Stimulated activated CD8-positive, alpha-beta memory T cell treated with anti-CD3 and anti-CD28 coated beads, Interleukin-4, amount 100 ng/mL, for 4 hours (primary cell): ENCODE measurements at places on chromosomes 4 and X.

DNA sequence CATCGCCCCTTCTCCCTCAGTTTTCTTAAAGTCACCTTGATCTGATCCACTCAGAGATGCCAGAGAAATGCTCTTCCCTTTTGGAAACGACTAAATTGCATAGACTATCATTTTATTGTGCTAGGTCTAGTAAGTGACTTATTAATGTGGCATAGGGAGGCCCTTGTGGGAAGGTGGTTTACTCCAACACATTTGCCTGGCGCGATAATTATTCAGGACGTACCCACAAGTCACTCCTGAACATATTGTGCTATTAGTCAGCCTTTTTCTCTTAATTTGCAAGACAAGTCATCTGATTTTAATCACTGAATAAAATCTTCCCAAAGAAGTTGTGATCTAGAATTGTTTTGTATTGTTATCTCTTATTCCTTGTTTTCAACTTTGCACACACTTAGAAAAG lies 7.6 kb downstream of the ENPEP start:
- no peak for DNase-seq

DNA sequence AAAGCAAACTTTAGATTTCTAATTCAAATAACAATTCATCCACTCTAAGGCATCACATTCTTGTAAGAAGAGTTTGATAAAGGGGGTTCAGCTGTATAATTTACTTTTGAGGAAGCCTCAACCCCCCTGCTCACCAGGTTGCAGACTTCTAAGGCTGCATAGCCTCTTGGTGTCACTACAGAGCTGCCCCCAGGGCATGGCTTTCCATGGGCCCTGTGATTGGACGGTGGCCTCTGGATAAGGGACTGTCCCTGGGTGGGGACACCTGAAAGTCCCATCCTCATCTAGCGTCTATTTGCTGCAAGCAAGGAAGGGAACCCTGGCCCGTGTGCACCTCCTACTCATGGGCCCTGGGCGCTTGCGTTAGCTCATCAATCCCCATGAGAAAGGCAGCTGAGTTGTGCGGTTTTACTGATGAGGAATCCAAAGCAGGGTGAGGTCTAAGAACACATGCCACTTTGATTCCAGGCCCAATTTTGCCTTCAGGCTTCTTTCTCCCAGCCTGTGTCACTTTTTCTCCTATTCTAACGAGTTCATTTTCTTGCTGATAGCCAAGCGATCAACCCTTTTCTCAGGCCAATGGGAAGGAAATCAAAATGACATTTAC lies 51.8 kb downstream of the SCML1 start:
- no peak for DNase-seq

DNA sequence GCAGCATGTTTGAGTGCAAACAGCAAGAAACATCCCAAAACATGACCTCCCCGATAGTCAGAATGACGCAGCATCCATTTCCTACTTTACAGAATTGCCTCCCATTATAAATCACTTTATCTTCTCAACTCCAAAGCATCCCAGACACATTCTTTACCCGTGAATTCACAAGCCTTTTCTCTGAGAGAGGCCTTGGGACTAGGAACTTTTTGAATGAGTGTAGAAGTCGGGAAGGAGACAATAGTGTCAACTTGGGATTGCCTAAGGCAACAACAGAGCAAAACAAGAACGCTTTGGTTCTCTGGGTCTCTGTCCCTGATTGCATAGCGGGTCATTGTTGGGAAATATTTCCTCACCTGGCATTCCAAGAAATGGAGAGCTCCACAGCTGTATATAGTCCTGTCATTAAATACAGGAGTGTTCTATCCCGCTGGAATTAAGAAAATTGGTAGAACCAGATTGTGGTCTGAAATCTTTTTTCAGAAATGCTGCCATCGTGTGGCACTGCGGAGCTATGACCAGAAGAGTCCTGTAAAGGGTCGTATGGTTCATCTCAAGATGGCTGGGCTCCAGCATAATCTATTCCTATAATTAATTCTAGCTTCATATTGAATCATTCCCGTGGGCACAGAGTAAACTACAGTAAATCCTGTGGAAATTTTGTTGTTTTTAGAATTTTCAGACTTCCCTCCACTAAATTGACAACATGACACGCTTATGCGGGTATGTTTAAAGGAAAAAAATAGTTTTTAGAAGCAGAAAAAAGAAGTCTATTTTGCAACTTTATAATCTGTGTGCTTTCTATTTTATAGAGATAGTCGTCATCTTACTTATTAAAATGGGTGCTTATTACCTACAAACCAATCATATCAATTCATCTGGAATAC lies 2.0 kb upstream of the SPP1 start:
- no peak for DNase-seq

DNA sequence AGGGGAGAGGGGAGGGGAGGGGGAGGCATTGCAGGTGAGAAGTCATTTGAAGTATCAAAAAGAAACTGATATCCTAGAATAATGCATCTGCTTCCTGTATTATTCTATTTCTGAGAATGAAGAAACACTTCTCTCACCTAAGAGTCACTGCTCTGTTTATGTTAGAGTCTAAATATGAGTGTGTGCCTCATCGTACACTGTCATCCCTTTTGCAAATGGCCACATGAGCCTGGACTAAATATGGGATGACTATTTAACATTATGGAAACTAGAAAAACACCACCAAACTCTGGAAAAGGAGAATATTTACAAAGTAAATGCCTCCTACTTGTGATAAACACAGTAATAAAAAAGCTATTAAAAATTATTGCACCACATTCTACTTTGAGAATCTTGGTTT lies 146.4 kb upstream of the NOCT start:
- no peak for DNase-seq

DNA sequence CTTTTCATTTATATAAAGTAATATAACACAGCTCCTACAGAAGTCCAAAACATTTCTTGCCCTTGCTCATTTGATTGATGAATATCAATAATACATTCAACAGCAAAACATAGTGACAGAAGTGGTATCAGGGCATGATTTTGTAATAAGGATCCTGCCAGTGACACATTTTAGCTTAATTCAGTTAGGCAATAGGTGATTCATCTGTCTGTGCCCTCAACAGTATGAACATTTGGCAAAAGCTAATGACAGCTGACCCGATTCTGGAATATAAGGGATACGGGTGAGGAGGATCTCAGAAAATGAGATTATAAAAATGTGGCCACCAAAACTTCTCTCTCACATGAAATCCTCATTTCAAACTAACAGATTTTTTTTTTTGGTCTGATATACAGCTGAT lies 294.0 kb downstream of the CAMK2D start:
- no peak for DNase-seq

- no peak for DNase-seq
Observed at GRCh38 chrX:67726018-67726417, 182.2 kb downstream of the AR start.

DNA sequence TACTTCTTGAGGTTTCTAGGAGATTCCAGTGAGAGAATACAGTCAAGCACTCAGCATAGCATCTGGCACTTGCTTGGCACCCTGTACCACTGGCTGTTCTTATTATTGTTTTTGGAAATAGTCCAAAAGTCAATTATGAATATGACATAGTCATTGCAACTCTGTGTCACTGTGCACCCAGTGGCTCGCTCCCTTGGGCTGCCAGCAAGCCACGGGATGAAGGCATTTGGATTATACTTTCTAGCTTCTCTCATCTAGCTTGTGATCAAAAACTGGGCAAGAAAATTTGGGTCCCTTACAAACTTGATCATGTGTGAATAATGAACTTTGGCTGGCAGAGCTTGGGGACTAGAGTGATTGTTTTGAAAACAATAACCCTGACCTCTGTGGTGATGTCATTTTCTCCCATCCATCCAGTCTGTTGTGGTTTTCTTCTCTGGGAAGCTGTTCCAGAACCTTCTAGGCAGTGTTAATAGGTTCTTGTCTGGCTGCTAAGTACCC lies 32.7 kb upstream of the LIMCH1 start:
- no peak for DNase-seq

DNA sequence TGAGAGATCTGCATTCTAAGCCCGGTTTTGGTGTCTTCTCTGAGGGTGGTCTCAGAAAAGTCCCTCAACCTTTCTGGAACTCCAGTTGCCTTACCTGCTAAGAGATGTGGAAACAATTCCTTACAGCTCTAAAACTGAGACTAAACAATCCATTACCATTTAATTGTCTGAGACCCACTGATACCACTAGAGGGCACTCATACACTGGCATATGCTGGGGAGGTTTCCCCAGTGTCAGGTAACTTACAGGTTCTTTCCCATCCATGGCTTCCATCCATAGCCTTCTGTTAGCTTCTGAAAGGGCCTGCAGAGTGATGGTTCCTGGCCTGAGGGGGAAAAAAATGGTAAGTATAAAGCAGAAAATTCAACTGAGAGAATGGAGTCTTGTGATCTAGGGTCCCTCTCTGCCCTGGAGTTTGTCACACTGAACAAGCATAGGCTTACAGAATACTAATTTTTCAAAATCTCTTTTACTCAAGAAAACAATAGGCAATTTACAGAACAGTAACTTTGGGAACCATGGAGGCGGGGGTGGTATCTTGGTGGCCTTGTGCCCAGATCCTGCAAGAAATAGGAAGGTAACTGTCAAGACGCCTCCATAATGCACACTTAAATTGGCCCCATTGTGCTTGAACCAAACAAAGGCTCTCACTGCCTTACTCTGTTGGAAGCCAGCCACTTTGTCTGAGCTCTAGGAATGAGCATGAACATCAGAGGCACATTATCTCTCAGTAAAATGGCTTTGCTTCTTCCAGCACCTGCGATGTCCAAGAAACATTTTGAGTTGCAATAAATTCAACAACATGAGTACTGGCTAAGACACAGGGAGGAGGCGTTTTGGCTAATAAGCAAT lies 236.1 kb downstream of the OPHN1 start:
- DNase-seq, result no peak

DNA sequence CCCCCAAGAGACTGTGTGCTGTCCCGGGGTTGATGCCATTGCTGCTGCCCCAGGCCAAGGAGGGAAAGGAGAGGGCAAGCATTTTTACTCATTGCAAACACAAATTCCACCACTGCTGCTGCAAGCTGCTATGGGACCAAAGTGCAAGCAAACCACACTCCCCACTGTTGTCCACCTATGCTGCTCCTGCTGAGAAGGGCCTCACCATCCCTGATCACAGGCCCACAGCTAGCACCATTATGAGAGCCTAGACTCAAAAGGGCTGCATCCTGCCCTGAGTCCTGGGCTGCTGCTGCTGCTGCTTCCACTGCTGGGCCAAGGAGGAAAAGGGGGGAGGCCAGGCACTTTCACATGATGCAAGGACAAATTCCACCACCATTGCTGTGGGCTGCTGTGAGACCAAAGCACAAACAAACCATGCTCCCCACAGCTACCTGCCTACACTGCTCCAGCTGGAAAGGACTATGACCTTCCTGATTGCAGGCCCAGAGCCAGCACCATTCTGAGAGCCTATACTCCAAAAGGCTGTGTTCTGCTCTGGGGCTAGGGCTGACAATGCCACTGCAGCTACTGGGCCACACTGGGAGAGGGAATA lies 218.2 kb upstream of the ZCCHC13 start:
- no peak for DNase-seq

DNA sequence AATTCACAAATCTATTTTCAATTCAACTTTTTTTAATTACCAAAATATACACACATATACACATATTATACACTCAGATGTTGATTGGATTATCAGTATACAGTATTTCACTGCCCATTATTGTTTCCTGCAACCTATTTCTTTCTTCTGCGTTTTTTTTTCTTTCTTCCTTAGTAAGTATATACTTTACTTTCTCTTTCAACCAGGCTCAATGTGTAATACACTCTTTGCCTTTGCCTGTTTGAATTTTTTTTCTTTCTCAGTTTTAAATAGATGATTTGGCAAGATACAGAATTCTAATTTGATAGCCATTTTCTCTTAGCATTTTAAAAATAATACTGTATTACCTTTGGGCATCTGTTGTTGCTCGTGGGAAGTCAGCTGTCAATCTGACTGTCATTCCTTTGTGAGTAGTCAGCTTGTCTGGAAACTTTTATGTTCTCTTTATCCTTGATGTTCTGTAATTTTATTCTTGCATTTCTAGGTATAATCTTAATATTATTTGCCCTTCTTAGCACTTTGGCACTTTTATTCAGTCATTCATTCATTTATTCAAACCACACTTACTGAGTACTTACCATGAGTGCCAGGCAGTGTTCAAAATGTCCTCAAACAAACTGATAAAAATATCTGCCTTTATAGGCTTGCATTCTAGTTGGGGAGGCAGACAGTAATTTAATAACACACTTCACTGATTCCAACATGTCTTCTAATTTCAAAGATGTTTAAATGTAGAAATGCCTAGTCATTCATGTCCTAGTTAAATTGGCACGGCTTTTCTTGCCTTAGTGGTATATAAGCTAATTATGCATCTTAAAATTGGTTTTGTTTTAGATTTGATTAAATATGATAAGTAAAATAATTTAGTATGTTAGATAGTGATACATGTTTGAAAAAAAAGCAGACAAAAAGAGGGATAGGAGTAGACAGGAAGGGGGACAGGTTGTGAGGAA lies 3.7 kb downstream of the USP38 start:
- no peak for DNase-seq

DNA sequence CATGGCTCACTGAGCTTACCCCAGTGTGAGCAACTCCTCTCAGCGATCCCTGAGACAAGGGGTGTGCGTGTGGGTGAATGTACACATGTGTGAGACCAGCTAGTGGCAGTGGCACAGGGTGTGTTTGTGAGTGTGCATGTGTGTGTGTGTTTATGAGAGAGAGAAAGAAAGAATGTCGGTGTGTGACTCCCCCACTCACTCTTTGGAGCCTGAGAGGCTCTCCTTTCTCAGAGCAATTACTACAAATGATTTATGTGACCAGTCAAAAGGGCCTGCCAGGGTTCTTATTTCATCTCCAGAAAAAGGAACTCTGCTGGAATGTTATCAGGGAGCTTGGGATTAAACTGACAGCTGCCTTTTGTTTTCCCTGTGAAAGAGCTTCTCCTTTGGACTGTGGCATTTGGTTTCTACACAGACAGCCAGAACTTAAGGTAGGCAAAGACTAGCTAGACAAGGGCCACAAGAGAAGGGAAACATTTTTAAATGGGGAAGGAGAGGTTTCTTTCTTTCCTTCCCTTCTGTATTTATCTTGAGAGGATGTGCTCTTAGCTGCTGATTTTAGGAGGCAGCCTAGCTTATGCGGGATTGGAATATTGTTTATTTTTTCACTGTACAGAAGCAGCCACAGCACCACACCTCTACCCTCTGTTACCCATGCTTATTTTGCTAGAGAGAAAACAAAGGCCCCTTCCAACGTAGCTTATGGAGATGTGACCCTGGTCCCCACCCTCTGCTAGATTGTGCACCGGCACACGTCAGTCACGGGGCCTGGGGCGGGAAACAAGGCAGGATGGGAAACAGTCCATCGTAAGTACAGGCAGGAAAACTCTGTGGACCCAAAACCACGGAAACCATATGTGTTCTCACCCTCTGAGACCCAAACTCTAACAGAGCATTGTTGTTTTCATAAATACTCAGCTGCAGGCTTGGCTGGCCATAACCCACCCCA lies 143.5 kb downstream of the MGST2 start:
- no peak for DNase-seq

- no peak for DNase-seq
Observed at GRCh38 chr4:38091636-38092035, 131.4 kb downstream of the PTTG2 start.

- DNase-seq, result no peak
Observed at GRCh38 chrX:30015440-30015839, 199.9 kb upstream of the MAGEB2 start.
